PC-9 (cell line): ENCODE measurements at places on chromosomes 3 and 15. TPM values are rescaled to one million over a fixed set of nuclear protein-coding genes. Genes with fewer than 3 reads are reported as not detected.

GRCh38 chr3:39106851-39107387 is 508 bp downstream of the GORASP1 start:
- H3K4me1 ChIP-seq: peaks cover 16% of the 10 kb centered on the region
- DNase-seq: peak; percentile 51
- peak overlapping the region; percentile 95 for H3K4me3 ChIP-seq
- H3K27ac ChIP-seq: no peak overlapping the region
- no peaks in the 10 kb centered on the region for H3K27me3 ChIP-seq

GRCh38 chr3:126621627-126622345 is 33.1 kb downstream of the TXNRD3 start:
- peaks cover 26% of the 10 kb centered on the region for H3K4me1 ChIP-seq
- H3K36me3 ChIP-seq: peaks cover 11% of the 10 kb centered on the region; the same call in 1 of the 2 replicates
- H3K27me3 ChIP-seq: no peaks in the 10 kb centered on the region
- no peak overlapping the region for H3K27ac ChIP-seq
- DNase-seq: peak; percentile 38
- H3K4me3 ChIP-seq: no peak overlapping the region

DNA sequence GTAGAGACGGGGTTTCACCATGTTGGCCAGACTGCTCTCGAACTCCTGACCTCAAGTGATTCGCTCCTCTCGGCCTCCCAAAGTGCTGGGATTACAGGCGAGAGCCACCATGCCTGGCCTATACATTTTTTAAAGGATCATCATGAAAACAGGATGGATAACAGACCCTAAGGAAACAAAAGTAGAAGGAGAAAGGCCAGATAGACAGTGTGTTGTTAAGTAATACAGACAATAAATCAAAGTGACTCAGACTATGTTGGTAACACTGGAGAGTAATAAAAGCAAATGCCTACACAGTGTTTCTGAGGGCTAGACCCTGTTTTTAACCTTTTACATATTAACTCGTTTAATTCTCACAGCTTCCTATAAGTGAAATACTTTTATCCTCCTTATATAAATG is 133.8 kb upstream of the MCTP2 start:
- no peak overlapping the region for H3K4me3 ChIP-seq
- no peak overlapping the region for H3K27ac ChIP-seq
- H3K36me3 ChIP-seq: no peaks in the 10 kb centered on the region
- H3K4me1 ChIP-seq: no peaks in the 10 kb centered on the region
- 0 out of 2 replicates have a peak, but pooled peaks cover 2% of the 10 kb centered on the region for H3K27me3 ChIP-seq
- DNase-seq: no peak

DUOXA2 gene
- total RNA-seq: not detected in 2 replicates

- no peaks in the 10 kb centered on the region for H3K36me3 ChIP-seq
- no peak for DNase-seq
- H3K4me3 ChIP-seq: no peak overlapping the region
- H3K27me3 ChIP-seq: no peaks in the 10 kb centered on the region
Measured at GRCh38 chr15:63986185-63986680, 60.1 kb downstream of the DAPK2 start.

GRCh38 chr3:186810336-186810996 is 4.2 kb upstream of the RFC4 start:
- no peak overlapping the region for H3K4me3 ChIP-seq
- H3K27me3 ChIP-seq: no peaks in the 10 kb centered on the region
- DNase-seq: no peak
- peaks cover 27% of the 10 kb centered on the region for H3K4me1 ChIP-seq
- no peak overlapping the region for H3K27ac ChIP-seq

GRCh38 chr3:79052054-79052681 is 715.6 kb downstream of the ROBO1 start:
- no peak overlapping the region for H3K4me3 ChIP-seq
- no peak for DNase-seq
- H3K27ac ChIP-seq: no peak overlapping the region
- H3K36me3 ChIP-seq: no peaks in the 10 kb centered on the region

DNA sequence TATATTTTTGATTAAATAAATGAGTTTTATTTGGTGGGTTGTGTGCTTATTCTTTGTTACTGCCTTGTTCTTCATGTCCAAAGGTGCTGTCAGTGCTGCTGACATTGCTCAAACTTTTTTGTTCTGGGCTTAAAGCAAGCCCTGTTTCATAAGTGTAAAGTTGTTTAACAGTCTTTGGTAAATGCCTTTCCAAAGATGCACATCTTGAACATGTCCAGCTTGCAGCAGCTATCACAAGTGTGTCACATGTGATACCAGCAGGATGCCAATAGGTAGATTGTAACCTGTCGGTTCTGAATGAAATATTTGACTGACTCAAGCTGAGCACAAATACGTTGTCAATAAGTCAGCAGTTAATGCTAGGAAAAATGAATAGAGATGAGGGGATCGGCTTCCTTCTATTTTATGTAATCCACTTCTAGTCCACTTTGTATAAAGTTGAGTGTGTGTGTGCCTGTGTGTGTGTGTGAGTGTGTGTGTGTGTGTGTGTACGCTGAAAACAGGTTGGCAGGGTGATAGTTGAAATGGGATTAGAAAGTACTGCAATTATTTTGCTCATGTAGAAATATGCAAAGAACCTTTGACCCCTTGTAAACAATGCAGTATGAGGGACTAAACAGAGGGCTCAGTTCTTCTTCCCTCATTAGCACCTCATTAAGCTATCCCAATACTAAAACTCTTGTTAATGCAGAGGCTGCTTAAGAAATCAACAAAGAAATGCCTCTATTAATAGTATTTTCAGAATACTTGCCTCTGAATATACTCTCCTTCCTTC is 986.5 kb downstream of the TUSC7 start:
- no peaks in the 10 kb centered on the region for H3K4me1 ChIP-seq
- H3K4me3 ChIP-seq: no peak overlapping the region
- DNase-seq: no peak
- no peak overlapping the region for H3K27ac ChIP-seq
- no peaks in the 10 kb centered on the region for H3K36me3 ChIP-seq

GRCh38 chr3:123112232-123112631 is 45.4 kb downstream of the PDIA5 start:
- no peak for DNase-seq
- H3K27me3 ChIP-seq: no peaks in the 10 kb centered on the region
- no peak overlapping the region for H3K27ac ChIP-seq
- H3K4me1 ChIP-seq: no peaks in the 10 kb centered on the region
- no peak overlapping the region for H3K4me3 ChIP-seq
- no peaks in the 10 kb centered on the region; the same call in 1 of the 2 replicates for H3K36me3 ChIP-seq

DNA sequence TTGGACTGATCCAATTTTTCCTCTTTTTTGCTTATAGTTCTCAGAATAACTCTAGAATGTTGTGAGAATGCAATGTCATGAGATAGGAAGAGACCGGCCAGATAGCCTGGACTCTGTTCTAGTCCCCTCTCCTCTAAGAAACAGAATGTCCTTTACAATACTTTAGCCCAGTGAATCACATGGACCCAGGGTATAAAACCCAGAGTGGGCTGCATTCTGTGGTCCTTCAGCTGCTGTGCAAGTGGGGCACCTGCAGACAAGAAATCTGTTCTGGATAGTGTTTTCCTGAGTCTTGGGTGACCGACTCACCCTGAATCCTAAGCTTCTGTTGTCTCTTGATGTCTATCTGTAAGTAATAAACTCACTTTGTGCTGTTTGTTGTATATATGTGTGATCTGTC is 368.6 kb upstream of the DPH6 start:
- no peak for DNase-seq
- H3K36me3 ChIP-seq: no peaks in the 10 kb centered on the region
- no peaks in the 10 kb centered on the region for H3K4me1 ChIP-seq

DNA sequence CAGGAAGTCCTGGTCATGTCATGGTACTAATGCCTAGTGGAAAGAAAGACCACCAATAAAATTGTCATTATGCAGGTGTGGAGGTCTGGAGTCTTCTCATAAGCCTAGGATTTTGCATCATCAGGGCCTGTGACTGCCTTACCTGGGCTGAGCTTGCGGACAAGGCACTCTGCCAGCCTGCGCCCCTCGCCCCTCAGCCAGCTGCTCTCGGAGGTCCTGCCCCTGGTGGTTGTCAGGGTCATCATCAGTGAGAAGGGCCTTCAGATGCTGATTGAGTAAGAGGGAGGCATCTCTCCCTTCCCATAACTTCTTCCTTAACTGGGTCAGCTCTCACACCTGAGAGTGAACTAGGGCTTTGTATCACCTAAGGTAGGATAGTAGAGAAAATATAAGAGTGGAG is 132.8 kb downstream of the DCLK3 start:
- no peak for DNase-seq
- no peaks in the 10 kb centered on the region for H3K36me3 ChIP-seq
- H3K27ac ChIP-seq: no peak overlapping the region
- no peaks in the 10 kb centered on the region for H3K4me1 ChIP-seq
- no peaks in the 10 kb centered on the region for H3K27me3 ChIP-seq

- DNase-seq: peak; percentile 73
- peak overlapping the region; percentile 77 for H3K27ac ChIP-seq
- no peaks in the 10 kb centered on the region for H3K36me3 ChIP-seq
- no peak overlapping the region for H3K4me3 ChIP-seq
- no peaks in the 10 kb centered on the region for H3K27me3 ChIP-seq
Measured at GRCh38 chr3:108001457-108001856, 89.4 kb downstream of the CD47 start.

FBXO40 gene
- not detected in 2 replicates for total RNA-seq

DNA sequence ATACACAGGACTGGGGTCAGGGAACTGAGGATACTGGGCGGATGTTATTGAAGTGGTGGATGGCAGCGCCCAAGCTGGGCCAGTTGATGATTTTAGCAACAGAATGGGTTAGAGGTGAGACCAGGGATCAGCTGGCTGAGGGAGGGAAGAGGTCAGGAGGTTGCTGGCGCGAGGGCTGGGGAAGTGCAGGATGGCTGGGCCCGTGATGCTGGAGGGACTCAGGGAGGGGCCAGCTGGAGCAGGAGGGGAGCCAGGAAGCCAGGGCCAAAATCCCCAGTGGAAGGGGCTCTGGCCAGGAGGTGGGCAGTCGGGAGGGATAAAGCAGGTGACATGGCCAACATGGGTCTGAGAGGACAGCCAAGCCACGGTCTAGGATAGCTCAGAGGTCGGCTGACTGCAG is 178.0 kb downstream of the NSMCE3 start:
- H3K4me1 ChIP-seq: no peaks in the 10 kb centered on the region
- DNase-seq: no peak
- H3K27ac ChIP-seq: no peak overlapping the region
- H3K4me3 ChIP-seq: no peak overlapping the region

DNA sequence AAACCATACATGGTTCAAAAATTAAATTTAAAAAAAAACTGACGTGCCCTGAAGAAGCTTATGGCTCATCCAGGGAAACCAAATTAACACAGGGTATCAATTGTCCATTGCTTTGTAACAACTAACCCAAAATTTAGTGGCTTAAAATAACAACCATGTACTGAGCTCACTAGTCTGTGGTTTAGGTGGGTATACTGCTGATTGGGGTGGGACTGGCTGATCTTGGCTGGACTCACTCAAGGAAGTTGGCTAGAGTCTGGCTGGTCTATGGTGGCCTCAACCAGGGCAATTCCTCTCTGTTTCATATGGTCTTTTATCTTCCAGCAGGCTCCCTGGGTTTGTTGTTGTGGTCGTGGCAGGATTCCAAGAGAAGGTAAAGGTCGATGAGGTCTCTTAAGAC is 14.1 kb upstream of the EDC3 start:
- H3K27me3 ChIP-seq: no peaks in the 10 kb centered on the region; the same call in 1 of the 2 replicates
- no peak for DNase-seq
- no peak overlapping the region for H3K27ac ChIP-seq
- no peak overlapping the region for H3K4me3 ChIP-seq

GRCh38 chr15:29141308-29142128 is 128.1 kb downstream of the NSMCE3 start:
- no peak overlapping the region for H3K4me3 ChIP-seq
- peaks cover 49% of the 10 kb centered on the region for H3K27me3 ChIP-seq
- no peak overlapping the region for H3K27ac ChIP-seq

- no peaks in the 10 kb centered on the region for H3K36me3 ChIP-seq
- H3K27me3 ChIP-seq: no peaks in the 10 kb centered on the region
- DNase-seq: no peak
- no peaks in the 10 kb centered on the region for H3K4me1 ChIP-seq
Measured at GRCh38 chr3:155292133-155292532, 1.4 kb downstream of the STRIT1 start.

- H3K4me1 ChIP-seq: no peaks in the 10 kb centered on the region
- DNase-seq: no peak
- H3K36me3 ChIP-seq: no peaks in the 10 kb centered on the region
- H3K4me3 ChIP-seq: no peak overlapping the region
- no peak overlapping the region for H3K27ac ChIP-seq
- peaks cover 7% of the 10 kb centered on the region; the same call in 1 of the 2 replicates for H3K27me3 ChIP-seq
Measured at GRCh38 chr15:79130535-79131130, 40.1 kb upstream of the RASGRF1 start.

DNA sequence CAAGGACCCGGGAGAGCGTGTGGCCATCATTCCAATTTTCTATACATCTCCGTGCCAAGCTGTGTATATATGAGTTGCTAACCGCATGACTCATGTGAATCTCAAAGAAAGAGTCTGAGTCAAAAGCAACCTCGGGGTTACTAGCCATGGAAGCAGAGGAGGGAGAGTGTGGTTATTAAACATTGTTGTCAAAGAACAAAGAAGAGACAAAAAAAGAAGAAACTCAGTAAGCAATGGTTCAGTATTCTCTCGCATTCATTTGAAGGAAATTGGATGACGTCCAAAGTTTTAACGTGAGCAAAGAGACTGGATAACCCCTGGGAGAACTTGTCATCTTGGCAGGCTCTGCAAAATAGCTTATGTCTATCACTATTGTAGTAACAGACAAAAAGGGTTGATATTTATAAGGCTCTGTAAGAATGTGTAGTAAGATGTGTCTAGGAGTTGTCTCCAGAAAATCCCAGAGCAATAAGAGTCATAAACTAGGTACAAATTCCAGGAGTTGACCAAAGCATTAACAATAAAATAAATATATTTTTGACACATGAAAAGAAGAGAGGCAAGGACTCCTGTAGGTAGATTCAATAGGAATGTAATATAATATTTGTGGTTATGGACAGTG is 52.8 kb upstream of the GRM7 start:
- H3K36me3 ChIP-seq: no peaks in the 10 kb centered on the region
- no peaks in the 10 kb centered on the region for H3K27me3 ChIP-seq
- no peak overlapping the region for H3K4me3 ChIP-seq
- no peak overlapping the region for H3K27ac ChIP-seq
- no peaks in the 10 kb centered on the region for H3K4me1 ChIP-seq

- H3K27me3 ChIP-seq: no peaks in the 10 kb centered on the region
- no peak for DNase-seq
- H3K4me1 ChIP-seq: no peaks in the 10 kb centered on the region
- H3K27ac ChIP-seq: no peak overlapping the region
- no peaks in the 10 kb centered on the region for H3K36me3 ChIP-seq
Measured at GRCh38 chr15:95975212-95975611, 355.3 kb upstream of the NR2F2 start.

PIERCE2 gene
- 1.2 and 2.1 TPM in 2 replicates for total RNA-seq

MUSTN1 gene
- 1.8 TPM in 1 of 2 replicates, not detected in the other for total RNA-seq

DNA sequence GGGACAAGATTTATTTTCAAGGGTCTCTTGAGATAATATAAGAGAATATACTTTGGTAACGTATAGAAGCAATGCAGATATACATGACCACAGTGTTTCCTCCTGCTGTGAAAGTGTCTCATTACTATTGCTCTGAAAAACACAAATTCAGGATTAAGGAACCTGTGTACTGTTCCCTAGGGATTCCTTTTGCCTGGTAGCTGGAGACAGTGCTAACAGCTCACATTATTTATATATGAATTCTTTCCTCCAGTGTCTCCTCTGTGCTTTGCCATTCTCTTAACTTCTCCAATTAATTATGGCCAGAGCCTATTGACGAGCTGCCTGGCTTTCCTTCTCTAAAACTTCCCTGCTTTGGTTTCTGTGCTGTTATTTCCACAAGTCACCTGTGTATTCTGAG is 235.4 kb downstream of the OTOL1 start:
- no peaks in the 10 kb centered on the region for H3K27me3 ChIP-seq
- H3K27ac ChIP-seq: no peak overlapping the region
- no peak overlapping the region for H3K4me3 ChIP-seq
- no peak for DNase-seq
- no peaks in the 10 kb centered on the region for H3K4me1 ChIP-seq
